ENCODE measurements at places on chromosomes 1 and 21.

DNA sequence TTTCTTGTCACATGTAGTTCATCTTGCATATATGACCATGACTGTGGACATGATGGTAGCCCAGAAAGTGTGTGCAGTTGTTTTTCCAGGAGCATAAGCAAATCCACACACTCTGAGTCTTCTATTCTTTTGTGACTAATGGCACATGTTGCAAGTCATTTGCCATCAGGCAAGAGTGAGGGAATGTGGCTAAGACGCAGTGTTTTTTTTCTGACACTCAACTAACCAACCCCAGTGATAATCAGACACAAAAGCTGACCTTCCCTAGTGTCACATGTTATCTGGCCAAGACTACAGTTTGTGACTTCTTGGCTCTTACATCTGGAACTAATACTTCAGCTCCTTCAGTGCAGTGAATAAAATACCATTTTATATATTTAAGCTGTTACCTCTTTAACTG, 108.8 kb downstream of the ITSN1 start:
- DNase-seq, result no peak

DNA sequence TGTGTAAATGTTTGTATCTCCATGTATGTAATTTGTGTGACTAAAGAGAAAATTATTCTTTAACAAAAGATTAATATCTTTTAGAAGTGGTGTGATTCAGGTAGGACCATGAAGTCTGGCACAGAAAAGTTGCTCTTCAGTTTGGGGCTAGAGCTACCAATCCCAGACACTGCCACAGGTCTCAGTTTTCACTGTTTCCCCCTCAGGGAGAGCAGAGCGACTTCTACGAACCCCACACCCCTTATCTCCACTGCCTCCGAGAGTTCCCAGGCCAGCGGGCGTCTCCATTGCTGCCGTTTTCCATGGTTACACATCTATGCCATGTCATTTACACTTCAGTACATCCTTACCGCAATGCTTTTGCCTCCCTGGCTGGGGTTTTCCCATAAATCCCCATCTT, 93.0 kb upstream of the SMYD2 start:
- no peak for DNase-seq

DNA sequence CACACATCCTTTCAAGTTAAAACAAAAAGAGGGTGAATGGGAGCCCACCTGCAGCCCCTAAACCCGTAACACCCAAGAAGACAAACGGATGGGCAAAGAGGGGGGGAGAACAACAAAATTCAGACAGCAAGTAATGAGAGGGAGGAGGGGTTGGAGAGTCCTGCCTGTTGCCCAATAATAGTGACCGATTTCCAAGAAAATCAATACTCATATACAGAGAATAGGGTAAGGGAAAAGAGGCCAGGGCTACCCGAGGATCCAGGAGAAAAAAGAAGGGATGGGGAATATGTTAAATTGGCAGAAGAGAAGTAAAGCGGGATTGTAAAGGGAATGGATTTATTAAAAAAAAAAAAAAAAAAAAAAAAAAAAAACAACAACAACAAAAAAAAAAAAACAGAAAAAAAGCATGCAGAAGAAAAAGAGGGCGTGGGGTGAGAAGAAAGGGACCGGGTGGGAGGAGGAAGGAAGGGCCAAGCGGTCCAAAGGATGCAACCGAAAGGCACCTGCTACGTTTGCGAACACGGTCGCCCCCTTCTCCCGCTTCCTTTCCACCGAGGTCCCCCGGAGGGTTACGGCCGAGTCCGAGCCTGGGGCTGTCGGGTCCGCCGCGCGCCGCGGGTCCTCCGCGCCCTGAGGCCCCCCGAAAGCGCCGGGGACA, 930 bp downstream of the SLC30A10 start:
- no peak for DNase-seq

DNA sequence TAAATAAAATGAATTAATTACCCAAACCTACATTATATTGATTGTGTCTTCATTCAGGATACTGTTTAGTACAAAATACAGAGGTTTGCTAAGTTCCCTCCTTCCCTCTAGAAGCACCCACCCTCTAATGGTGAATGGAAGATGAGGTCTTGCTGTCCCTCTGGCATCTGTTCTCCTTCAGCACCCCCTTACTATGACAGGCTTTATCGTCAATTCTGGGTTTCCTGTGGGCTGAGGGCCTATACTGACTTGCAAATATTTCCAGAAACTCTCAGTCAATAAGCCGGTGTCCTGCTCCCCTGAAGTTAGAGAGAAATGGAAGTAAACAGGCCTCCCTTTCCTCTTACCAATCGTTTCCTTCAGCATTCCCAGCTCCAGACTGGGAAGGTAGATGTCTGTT, 13.2 kb downstream of the LAX1 start:
- no peak for DNase-seq
